ENCODE measurements at places on chromosomes 11 and 22. TPM values are rescaled to one million over a fixed set of nuclear protein-coding genes. Genes with fewer than 3 reads are reported as not detected.

Gene APOC3
- polyA plus RNA-seq: 4.1 TPM

Gene C1QTNF5
- 46.7 TPM for polyA plus RNA-seq

Gene CDC42BPG
- polyA plus RNA-seq: 3.2 TPM

Gene DBX1
- not detected for polyA plus RNA-seq

Gene LPXN
- 7.9 TPM for polyA plus RNA-seq

Gene TMEM41B
- 9.1 TPM for polyA plus RNA-seq

Gene ZBTB16
- polyA plus RNA-seq: 95.2 TPM

Gene LMF2
- 61.3 TPM for polyA plus RNA-seq

Gene FIBIN
- 20.0 TPM for polyA plus RNA-seq

Gene PRODH
- 7.5 TPM for polyA plus RNA-seq

Gene TYR
- not detected for polyA plus RNA-seq

Gene SLC1A2
- 0.44 TPM for polyA plus RNA-seq

Gene RIBC2
- polyA plus RNA-seq: 0.51 TPM

Gene SLC25A18
- polyA plus RNA-seq: 3.7 TPM

Gene SLC5A1
- polyA plus RNA-seq: not detected

Gene OR2D2
- polyA plus RNA-seq: not detected

Gene INS
- polyA plus RNA-seq: 0.30 TPM

Gene SLC22A9
- not detected for polyA plus RNA-seq

Measured in urinary bladder (tissue), 4 donors.